ENCODE measurements at places on chromosomes 11 and 22. TPM values are rescaled to one million over a fixed set of nuclear protein-coding genes. Genes with fewer than 3 reads are reported as not detected.

DNA sequence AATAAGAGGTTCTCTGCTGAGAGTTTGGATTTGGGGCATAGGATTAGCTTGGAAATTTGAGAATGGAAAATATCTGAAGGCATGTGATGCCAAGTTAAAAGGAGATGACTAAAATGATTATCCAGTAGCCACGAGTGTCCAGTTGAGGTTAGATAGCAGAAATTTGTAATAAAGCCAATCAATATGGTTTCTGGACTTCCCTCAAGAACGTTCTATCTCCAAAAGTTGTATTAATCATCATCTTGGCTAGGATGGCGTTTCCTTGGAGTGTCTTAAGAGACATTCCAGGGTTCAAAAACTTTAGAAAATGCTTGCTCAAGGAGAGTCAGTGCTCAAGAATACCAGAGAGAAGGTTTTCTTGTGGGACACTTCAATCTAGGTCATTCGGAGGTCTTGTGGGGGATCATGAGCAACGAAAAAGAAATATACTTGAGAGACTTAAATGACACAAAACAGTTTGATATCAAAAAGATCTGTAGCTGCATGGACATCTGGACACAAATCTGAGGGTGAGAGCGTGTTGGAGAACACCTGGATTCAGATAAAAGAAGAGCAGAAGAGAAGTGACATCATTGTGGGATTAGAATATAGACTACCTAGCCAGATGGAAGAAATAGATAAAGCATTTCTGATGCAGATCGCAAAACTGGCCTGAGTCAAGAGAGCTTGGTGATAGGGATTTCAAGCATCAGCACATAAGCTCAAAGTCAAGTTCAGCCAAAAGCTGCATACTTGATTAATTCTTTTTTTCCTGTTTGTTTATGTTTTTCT, 97.7 kb downstream of the ARFGAP2 start:
- DNase-seq = peak; percentile 21

GRCh38 chr11:33574331-33574730, 126.3 kb downstream of the C11orf91 start:
- DNase-seq = no peak

Gene SOX10
- 0.43 TPM for polyA plus RNA-seq

Gene CD248
- polyA plus RNA-seq = 7.7 TPM

Gene SAA2
- 605 TPM for polyA plus RNA-seq
